Lower lobe of right lung (tissue), 2 donors: ENCODE measurements at places on chromosomes 7 and 10.

DNA sequence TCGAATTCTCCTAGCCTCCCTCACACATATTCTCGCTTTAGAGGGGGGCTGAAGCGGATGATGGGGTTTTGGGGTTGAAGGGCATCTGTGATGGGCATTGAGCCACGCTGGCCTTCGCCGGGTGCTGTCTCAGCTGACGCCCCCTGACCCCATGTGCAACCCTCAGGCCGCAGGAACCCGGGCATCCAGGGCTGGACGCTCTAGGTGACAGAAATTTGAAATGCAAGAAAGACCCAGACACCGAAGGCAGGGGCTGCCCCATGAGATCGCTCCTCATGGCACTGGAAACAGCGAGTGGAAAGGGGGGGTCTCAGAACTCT, 664 bp upstream of the C10orf88 start:
- DNase-seq, result peak; percentile 45

- DNase-seq, result peak; percentile 78
Measured at GRCh38 chr10:128150045-128150493, 23.8 kb upstream of the MKI67 start.

GRCh38 chr7:157010588-157011332, at the start of gene MNX1:
Gene MNX1, minus strand, starts transcription at chr7:157010663. Its CDS starts 313 bp downstream, at chr7:157010350.
- DNase-seq, result peak; percentile 88

DNA sequence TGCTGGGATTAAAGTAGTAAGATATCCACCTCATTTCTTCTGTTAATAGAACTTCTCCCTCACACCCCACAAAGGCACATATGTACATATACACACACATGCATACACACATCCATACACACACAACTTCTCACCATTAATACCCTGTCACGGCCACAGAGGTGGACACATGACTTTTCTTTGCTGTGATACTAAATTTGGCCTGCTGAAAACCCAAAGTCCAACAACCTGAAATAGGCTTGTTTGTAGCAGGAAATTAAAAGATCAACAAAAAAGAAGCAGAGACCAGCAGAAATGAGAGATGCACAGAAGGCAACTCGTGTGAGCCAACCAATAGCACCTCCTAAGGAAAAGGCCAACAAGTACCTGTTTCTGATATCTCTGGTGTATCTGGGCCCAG, 128.7 kb upstream of the PCGF5 start:
- DNase-seq, result no peak

DNA sequence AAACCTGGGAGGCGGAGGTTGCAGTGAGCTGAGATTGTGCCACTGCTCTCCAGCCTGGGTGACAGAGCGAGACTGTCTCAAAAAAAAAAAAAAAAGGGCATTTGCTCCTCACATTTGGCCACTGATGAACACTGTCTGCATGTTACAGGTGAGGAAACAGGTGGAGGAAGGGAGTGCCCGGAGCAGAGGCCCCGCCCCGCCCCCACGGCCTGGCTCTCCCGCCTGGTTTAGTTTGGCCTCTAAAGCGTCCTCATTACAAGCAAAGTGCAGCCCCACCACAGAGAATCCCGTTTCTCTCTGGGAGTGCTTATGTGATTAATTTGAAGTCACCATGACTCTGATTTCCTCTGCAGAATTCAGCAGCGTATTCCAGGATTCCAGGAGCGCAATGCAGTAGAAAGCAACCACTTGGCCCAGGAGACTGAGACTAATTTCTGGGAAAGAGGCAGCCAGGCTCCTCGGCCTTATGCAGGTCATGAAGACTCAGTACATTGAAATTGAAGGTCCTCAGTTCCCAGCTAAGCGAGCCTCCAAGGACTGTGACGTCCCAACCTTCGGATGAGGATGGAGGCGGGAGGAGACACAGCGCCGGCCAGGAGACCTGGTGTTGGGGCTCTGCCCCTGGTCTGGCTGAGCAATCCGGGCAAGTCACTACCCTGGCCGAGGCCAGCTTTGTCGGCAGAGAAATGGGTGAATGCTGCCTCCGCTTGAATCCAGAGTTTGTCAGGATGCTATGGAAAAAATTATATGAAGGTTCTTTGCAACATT, 44.7 kb downstream of the RBM17 start:
- DNase-seq, result no peak

DNA sequence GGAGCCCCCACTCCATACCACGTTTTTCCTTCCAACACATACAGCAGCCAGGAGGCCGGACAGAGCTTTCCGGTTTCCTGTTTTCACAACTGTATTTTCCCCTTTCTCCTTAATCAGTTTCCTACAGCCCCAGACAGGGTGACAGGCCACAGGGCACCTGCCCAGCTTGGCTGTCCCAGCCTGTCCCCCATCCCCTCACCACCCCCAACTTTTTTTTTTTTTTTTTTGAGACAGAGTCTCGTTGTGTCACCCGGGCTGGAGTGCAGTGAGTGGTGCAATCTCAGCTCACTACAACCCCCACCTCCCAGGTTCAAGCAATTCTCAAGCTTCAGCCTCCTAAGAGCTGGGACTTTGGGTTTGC, 10.3 kb upstream of the HSPB1 start:
- DNase-seq, result no peak
